ENCODE measurements at places on chromosomes 7 and 10.

- DNase-seq = no peak
These were observed 37.3 kb downstream of the SLC16A9 start for GRCh38 chr10:59672150-59672875.

GRCh38 chr7:127239814-127240213 lies 12.9 kb downstream of the GRM8 start:
- peak; percentile 6 for DNase-seq

GRCh38 chr7:16411391-16411790 lies 9.9 kb downstream of the CRPPA start:
- DNase-seq = no peak

GRCh38 chr7:131625817-131626372 lies 69.5 kb upstream of the PODXL start:
- no peak for DNase-seq

DNA sequence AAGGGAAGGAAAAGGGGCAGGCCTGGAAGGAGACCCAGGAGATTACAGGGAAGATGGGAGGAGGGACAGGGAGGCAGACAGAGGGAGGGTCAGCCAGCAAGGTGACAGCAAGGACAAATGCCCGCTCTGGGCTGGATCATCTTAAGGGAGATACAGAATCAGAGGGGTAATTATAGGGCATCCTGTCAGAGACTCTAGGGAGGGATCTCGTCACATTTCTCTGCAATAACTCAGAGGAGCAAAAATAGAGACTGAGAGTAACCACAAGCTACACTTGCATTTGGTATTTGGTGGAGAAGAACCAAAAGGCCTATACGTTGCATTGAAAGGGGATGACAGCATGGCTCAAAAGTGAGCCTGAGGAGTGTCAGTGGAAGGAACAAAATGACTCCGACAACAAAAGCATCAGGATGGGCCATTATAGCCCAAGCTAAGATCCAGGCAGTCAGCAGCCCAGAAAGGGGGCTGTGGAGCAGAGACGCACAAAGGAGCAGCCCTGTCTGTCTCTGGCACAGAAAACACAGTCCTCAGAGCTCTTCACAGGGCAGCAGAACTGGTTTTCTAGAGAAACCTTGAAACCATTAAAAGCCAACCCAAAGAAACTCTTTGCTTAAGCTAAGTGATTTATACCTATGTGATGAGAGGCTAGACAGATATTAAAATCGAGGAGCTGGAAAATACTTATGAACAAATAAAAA lies 430.2 kb upstream of the VSTM2A start:
- no peak for DNase-seq

DNA sequence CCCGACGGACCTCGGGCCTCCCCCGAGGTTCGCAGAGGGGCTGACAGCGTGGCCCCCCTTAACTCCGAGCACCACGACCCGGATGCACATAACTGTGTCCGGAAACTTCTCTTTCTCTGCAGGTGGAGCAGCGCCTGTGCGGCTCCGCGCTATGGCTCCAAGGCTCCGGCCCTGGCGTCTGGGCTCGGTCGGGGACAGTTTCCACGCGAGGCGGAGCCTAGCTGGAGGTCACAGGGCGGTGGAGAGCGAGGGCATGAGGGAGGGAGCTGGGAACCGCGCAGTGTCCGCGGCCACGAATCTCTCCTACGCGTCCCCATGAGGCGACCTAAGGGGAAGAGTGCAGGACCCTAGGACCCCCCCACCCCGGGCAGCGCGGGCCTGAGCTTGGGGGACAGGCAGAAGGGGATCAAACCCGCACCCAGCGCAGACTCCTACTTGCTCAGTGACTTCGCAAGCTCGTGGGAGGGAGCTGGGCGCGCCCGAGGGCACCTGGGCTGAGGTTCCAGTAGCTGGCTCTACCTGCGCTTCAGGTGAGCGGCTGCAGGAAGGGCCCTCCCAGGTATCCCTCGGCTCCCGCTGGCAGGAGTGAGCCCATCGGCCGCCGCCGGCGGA lies 8.6 kb upstream of the MNX1 start:
- DNase-seq = no peak

DNA sequence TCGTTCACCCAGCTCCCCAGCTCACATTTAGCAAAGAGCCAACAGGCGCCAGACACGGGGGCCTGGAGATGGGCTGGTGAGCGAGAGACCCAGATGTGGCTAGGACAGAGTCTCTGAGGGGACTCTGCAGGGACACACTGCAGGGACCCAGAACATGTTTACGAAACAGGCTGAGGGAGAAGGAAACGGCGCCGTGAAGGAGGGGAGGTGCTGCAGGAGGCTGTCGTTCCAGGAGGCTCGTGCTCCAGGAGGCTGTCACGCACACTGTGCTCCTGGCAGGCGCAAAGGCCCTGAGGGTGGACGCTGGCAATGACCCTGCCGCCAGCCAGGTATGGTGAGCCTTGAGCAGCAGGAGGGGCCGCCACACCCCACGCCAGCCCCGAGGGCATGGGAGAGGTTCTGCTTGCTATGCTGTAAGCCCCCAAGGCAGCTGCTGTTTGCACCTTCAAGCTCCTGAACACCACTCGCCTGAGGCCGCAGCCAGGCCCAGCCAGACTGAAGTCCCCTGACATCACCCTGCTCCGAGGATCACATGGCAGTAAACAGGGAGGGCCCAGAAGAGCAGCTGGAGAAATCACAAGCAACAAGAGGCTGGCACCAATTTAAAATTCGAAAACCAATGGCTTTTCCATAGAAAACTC lies 27.3 kb downstream of the ADAP1 start:
- DNase-seq = no peak

DNA sequence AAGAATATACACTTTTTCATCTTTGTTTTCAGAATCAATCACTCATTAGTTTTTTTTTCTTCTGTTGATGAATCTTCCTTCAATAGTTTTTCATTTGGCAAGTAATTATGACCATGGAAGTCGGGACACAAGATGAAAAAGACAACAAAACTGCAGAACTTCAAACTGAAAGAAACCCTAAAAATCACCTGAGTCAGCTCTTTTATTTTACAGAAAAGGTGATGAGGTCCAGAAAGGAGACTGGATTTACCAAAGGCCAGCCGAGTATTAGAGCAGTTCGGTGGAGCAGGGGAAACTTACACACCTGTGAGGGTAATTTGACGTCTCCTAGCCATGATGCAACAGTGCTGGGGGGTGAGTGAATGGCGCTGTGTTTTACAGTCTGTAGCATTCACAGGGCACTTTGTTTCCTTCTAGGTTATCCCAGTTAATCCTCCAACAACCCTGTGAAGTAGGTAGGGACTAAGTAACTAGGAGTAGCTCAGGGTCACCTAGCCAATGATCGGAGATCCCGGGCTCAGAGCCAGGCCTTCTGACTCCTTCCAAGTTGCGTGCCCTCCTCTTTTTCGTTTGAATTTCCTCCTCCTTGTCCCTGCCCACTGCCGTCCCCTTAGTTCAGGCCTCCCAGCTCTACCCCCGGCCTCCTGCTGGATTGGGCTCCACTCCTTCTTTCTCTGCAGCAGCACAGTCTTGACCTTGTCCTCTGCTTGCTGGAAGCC lies 14.0 kb downstream of the RBM20 start:
- DNase-seq = no peak

DNA sequence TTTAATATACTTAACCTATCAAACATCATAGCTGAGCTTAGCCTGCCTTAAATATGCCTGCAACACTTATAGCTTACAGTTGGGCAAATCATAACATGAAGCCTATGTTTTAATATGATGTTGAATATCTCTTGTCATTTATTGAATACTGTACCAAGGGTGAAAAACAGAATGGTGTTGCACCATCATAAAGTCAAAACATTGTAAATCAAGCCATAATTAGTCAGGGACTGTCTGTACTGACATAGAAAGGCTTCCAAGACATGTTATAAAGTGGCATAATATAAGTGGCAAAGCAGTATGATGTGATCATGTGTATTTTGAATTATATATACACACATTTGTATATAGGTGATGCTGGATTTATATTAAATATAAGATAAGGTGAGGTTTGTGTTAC lies 140.0 kb downstream of the ZEB1 start:
- DNase-seq = no peak

DNA sequence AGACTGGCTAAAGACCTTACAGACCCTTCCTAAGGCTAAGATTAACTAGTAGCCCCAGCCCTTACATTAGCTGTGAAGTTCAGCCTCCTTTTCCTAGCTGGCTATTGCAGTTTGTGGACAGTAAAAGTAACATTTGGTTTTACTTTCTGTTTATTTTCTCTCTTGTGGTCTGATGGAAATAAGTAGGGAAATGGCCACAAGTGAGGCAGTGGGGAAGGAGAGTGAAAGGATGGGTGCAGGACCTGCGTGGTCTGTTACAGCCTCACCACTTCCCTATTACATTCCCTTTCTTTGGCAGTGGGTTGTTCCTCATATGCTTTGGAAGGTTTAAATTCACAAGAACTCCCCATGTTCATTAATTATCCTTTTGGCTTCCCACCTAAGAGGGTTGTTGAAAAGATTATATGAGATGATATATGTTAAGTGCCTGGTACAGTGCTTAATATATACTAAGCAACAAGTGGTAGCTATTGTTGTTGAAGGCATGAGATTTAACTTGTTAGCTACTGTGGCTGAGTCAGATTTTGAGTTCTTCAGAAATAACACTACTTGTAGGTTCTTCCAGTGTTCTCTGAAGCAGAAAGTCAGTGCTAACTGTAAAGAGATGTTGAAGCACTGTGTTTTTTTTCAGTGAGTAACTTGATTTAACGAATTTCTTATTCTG lies 181.7 kb downstream of the ST7 start:
- peak; percentile 21 for DNase-seq

DNA sequence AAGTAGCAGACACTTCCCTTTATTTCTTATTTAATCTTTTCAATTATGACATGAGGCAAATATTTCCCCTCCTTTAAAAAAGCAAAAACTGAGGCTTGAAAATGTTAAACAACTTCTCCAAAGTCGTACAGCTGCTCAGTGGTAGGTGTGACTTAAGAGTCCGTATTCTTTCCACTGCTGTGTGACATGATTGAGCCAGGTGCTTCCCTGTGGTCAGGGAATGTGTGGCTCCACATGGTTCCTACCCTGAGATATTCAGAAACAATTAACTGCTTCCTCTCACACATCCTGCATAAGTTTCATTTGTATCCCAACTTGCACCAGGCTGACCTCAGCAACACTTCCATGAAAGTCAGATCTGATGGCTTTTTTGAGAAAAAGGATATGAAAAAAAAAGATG lies 13.6 kb downstream of the OPALIN start:
- no peak for DNase-seq

- no peak for DNase-seq
These were observed 45.0 kb upstream of the TFEC start for GRCh38 chr7:116075351-116076145.

- no peak for DNase-seq
These were observed 268.6 kb downstream of the BAMBI start for GRCh38 chr10:28945959-28946358.

GRCh38 chr7:15681186-15681585 lies 5.3 kb downstream of the MEOX2 start:
- no peak for DNase-seq

GRCh38 chr7:15143936-15144335 lies 241.4 kb upstream of the DGKB start:
- no peak for DNase-seq

DNA sequence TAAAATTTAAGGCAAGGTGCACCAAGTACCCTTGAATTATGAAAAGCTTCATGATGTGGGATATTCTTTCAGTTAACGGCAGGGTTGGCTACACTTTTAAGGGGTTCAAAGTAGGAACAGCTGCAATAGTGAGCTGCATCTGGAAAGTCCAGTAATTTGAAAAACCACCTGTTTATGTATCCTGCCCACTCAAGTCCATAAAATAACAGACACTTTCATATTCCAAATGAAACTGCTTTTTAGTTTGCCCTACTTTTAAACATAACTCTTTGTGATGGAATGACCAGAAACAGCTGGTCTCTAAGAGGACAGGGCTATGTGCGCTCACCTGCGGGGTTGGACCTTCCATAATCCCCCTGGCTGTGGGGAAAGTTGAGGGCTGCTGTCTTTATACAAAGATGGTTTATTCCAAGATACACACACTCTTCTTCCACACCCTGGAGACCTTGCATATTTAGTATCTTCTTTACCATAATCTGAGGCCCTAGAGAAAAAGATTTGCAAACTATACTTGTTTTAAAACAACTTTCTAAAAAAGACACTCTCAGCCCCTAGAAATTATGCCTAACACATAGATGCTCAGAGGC lies 7.4 kb downstream of the CAV1 start:
- DNase-seq = no peak

DNA sequence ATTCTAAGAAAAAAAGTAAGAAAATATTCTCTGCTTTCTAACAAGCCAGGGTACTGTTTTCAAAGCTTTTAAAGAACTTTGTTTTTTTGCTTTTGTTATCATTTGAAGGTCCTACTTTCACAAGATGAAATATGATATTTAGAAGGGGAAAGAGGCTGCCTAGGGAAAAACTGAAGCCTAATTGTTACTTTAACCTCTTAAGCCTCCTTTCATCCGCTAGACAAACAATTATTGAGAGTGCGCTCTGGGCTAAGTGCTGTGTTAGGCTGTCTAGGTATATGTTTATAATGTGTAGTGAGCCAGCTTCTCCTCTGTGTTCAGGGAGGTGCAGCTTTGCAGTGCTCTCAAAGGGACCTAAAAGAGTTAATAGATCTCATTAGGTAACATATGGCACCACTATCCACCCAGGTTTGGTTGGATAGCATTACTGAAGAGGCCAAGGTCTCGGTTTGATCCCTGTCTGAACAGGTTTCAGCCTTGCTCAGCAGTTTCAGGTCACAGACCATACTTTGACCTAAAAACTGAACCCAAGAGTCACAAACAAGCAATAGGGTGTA lies 17.9 kb downstream of the PDK4 start:
- no peak for DNase-seq

DNA sequence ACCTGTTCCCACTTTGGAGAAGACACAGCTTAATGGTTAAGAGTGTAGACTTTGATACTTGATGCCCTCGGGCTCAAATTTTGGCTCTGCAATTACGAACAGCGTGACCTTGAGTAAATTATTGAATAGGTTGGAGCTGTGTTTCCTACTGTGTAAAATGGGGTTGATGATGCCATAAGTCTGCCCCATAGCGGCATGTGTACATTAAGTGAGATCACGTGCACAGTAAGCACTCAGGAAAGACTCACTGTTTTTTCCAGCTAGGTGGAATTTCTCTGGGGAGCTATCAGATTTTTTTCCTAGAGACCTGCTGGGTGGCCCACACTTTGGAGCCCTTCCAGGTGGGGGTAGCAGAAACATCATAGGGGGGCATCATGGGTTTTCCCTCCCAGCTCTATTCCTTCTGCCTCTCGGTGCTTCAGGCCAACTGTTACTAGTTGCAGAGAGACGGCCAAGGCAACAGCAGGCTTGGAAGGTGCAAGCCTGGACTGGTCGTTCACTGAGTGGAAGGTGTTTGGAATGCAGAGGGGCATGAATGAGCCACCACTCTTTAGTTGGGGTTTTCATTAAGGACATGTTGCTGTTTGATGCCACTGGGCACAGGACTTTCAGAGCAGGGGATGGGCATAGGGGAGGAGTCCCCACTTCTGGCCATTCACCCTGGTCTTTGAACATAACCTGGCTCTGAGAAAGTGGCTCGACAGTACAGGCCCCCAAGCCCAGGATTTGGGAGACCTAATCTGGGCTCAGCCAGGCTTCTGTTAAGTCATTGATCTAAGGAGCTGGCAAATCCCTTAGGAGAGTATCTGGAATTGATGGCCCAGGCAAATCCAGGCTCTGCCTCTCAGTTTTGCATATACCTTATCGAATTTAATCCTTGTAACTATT lies 64.0 kb downstream of the SYPL1 start:
- no peak for DNase-seq
